ENCODE measurements at places on chromosomes 11 and 22.

DNA sequence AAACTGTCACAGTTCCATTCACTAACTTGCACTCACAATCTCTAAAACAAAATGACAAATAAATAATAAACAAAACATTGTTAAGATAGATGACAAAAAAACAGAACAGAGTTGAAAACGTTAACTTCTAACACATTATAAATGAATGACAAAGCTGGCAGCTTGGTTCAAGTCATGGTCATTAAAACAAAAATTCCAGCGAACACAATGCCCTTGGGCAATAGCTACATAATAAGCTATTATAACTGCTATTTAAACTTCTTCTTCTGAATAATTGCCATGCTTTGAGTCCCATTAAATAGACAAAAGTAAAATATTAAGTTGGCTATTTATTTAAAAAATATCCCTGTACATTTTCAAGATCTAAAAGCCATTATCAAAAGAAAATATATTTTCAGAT is 54.7 kb downstream of the PICALM start:
- no peak for DNase-seq

DNA sequence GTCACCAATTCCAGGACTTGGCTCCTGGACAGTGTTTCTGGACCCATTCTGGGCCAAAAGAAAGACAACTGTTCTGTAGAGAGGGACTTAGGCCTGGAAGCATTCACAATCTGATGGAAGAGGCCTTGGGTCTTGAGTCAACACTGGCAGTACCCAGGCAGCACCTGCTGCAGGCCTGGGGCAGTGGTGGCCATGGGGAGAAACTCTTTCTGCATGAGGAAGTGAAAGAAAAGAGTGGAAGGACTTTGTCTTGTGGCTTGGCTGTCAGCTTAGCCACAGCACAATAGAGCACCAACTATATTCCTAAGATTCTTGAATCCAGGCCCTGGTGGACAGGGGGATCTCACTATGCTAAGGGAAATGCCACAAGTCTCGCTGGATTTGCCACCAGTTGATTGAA is 70.6 kb downstream of the CTSC start:
- DNase-seq, result no peak

GRCh38 chr11:47886096-47886495 is 37.9 kb upstream of the NUP160 start:
- no peak for DNase-seq

DNA sequence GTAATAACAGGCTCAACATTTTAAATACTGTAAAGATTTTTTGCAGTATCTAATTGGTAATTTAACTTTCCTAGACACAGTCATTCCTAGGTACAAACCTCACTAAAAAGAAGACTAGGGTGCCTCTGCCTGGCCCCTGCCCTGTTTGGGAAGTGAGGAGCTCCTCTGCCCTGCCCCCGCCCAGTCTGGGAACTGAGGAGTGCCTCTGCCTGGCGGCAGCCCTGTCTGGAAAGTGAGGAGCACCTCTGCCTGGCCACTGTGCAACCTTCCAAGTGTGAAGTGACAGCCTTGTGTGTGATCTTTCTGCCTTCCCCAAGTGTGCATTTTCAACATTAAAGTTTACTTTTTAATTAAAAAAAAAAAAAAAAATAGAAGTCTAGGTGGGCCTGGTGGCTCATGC is 4.2 kb downstream of the CHORDC1 start:
- no peak for DNase-seq

DNA sequence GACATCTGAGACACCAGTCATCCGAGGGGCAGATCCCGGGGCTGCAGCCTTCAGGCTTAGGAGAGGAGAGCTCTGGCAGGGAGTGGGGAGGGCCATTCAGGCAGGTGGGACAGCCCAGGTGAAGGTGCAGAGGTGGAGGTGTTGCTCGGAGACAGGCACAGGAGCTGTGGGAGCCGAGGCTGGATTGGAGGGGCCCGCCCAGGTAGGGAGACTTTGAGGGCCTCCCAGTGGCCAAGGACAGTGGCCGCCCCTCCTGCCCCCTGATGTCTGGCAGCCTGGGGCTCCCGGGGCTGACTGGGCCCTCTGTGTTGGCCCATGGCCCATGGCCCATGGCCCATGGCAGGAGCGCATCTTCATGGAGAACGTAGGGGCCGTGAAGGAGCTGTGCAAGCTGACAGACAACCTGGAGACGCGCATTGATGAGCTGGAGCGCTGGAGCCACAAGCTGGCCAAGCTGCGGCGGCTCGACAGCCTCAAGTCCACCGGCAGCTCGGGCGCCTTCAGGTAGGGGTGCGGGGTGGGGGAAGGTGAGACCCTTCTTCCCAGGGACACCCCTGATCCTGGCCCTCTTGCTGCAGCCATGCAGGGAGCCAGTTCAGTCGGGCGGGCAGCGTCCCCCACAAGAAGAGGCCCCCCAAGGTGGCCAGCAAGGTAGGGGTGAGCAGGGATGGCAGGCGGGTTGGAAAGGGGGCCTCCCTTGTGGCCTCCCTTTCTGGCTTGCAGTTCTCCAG is 13.3 kb downstream of the TMEM258 start:
- no peak for DNase-seq

- no peak for DNase-seq
Measured at GRCh38 chr22:22082960-22083359, 100.4 kb upstream of the TOP3B start.

DNA sequence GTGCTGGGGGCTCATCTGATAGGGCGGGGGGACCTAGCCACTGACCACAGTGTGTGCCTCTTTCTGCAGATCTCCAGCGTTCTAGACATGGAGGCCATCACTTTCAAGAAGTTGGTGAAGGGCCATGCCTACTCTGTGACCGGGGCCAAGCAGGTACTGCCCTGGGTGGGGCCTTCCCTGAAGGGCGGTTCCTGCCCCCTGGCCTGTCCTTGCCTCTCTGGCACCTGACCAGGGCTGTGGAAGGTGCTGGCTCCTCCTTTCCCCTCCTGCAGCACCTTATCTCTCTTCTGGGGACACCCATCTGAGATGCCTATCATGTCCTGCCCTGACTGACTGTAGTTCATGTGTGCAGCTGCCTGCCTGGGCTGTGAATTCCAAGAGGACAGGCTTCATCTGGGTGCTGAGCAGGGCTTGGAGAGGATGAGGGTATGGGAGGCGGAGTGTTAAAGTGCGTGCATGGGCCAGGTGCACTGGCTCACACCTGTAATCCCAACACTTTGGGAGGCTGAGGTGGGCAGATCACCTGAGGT is 5.5 kb downstream of the CAPN1 start:
- DNase-seq, result no peak

GRCh38 chr11:5243816-5244180 is 5.9 kb downstream of the HBG1 start:
- DNase-seq, result no peak

GRCh38 chr11:117633186-117633754 is 163.7 kb downstream of the DSCAML1 start:
- no peak for DNase-seq

DNA sequence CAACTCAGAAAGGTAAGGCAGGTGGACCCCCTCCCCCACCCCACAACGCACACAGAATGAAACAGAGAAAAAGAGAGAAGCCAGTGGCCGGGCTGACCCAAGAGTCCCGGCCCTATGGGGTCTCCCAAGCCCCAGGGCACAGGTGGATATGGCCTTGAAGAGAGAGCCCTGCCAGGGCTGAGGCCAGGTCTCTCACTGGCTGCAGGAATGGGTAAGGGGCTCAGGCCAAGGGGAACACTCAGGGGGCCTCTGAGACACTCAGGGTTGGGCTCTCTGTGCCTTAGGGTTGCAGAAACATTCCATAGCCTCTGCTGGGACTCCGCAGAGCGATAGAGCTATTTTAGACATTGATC is 98.0 kb downstream of the PDE2A start:
- DNase-seq, result no peak

DNA sequence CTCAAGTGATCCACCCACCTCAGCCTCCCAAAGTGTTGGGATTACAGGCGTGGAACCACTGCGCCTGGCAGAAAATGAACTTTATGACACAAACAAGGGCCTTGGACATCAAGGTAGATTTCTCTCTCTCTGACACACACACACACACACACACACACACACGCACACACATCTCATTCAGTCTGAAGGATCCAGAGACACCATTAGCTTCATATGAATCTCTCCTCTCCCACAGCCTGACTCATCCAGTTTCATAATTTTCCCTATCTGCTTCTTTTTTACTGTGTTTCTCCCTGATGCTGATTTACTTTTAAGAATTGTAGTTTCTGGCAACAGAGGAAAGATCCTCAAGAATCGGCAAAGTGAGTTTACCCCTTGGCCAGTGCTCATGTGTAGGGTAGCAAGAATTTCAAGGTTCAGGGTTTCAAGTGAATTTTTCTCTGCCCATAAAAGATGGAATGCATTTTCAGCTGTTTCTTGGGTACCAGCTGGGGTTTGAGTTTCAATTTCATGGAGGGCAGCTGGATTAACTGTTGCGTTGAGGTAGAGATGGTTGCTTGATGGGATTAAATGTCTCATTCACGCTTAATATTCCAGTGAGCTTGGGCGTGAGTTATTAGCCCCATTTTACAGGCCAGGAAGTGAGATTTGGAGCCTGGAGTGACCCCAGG is 3.5 kb downstream of the MYO18B start:
- DNase-seq, result no peak

DNA sequence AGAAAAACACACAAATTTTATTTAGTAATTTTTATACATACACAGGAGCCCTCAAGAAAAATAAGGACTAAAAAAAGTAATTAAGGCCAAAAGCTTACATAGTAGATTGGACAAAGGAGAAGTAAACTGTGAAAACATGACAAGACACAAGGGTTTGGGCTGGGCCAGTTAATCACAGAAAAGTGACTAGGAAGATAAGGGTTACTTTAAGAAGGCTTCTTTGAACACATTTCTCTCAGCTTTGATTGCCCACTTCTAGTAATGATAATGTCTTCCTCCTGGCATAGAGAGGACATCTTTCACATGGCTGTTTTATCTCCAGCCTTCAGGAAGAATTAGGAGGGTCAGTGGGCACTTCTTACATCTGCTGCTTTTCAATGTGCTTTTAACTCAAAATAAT is 3.4 kb downstream of the RNF141 start:
- DNase-seq, result no peak

- no peak for DNase-seq
Measured at GRCh38 chr22:22871536-22872278, 15.9 kb upstream of the IGLL5 start.

GRCh38 chr11:63032457-63032856 is 16.8 kb upstream of the SLC22A8 start:
- no peak for DNase-seq

DNA sequence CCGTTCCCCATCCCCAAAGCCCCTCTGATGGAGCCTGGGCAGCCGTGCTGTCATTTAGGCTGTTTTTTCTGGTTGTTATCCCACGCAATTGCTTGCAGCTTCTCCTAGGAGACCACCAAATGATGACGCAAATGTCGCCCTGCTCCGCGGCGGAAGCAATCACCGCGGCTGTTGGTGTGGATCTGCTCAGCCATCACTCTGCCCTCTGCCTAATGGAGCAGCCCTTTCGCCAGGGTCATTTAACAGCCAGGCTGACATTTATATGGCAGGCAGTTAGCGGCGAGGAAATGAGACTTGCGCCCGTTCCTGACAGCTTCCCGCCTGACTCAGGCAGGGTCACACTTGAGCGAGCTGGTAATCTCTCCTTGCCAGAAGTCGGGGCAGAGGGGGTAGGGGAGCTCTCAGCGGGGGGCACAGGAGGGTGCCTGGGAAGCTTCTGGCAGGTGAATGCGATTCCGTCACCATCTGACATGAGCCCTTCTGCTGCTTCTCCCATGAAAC is 97.9 kb upstream of the RTL6 start:
- DNase-seq, result no peak

- DNase-seq, result no peak
Measured at GRCh38 chr11:67165623-67166022, 46.6 kb downstream of the KDM2A start.

DNA sequence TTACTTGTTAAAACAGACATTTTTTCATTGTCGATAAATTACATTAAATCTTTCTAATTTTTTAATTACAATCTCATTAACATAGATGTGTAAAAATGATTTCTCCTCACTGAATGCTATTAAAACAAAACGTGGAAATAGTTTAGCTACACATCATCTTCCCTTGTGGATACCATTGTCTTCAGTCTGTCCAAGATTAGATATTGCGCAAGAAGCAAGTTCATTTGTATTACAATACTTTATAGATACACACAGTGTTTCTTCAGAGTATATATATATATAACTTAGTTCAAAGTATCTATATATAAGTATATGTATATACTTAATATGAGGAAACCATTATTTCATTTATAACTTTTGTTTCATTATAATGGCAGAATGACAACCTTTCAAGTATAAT is 883.3 kb upstream of the CNTN5 start:
- no peak for DNase-seq

GRCh38 chr11:71201936-71202597 is 50.3 kb downstream of the SHANK2 start:
- DNase-seq, result no peak

DNA sequence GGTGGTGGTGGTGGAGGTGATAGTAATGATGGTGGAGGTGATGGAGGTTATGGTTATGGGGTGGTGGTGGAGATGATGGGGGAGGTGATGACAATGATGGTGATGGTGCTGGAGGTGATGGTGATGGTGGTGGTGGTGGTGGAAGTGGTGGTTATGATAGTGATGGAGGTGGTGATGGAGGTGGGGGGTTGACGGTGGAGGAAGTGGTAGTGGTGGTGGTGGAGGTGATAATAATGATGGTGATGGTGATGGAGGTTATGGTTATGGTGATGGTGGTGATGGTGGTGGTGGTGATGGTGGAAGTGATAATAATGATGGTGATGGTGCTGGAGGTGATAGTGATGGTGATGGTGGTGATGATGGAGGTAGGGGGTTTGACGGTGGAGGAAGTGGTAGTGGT is 16.9 kb upstream of the WNT7B start:
- DNase-seq, result no peak

GRCh38 chr11:40255457-40255856 is 1204.0 kb downstream of the LRRC4C start:
- no peak for DNase-seq

GRCh38 chr22:28969401-28970168 is 86.2 kb downstream of the ZNRF3 start:
- no peak for DNase-seq

All from head of caudate nucleus (tissue), 42 donors.